ENCODE measurements at places on chromosomes 2 and 18.
A peak's percentile ranks its signal among the peaks of the same experiment; 100 is the strongest.

- peak; percentile 71 for DNase-seq
Measured at GRCh38 chr2:64838817-64839216, 150.4 kb upstream of the SLC1A4 start.

DNA sequence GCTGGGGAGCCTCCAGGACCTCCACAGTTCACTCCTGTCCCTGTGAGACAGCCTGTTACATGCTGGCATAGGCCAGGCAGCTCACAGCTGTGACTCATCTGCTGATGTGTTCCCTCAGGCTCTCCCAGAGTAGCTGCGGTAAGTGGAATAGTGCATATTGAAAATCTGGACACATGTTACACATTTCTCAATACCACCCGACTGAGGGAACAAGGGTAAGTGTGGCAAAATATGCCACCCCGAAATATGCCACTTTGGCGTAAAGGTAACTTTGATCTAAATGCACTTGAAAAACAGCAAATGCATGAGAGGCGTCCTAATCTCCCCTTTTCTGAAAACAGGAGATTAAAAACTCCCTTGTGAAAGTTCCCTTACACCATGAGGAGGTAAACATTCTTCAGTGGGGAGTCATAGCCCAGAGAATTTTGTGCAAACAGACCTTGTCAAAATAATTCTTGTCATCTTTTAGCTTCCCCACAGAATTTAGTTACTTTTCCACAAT is 557.9 kb downstream of the CCDC85A start:
- peak; percentile 89 for DNase-seq

- DNase-seq = no peak
Measured at GRCh38 chr2:23486684-23487075, 101.7 kb downstream of the KLHL29 start.

DNA sequence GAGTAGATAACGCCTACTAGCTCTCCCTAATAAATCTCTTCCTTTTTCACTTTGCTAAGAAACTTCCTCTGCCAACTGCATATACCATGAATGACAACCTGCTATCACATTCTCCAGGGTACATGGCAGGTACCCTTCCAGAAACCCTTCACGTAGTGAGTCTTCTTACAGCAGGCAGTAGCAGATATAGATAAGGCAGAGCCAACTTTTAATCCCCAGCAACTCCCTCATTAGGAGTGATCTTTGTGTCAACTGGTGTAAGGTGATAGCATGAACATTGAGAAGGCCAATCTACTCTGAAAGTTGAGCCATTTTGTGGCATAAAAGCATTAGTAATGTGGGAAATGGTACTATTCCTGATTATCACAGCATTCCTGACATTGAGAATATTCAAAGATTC is 5.7 kb upstream of the STK17B start:
- no peak for DNase-seq

- no peak for DNase-seq
Measured at GRCh38 chr18:46402945-46403344, 254.1 kb downstream of the LOXHD1 start.

DNA sequence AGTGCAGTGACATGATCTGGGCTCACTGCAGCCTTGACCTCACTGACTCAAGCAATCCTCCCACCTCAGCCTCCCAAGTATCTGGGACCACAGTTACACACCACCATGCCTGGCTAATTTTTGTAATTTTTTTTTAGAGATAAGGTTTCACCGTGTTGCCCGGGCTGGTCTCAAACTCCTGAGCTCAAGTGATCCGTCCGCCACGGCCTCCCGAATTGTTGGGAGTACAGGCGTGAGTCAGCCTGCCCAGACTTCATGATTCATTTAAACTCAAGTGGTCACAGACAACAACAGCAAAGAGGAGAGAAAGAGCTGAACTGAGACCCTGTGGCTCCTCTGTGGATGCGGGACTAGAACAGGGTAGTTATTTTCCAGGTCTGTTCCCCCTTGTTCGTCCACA is 83.0 kb downstream of the TSHZ1 start:
- DNase-seq = no peak

DNA sequence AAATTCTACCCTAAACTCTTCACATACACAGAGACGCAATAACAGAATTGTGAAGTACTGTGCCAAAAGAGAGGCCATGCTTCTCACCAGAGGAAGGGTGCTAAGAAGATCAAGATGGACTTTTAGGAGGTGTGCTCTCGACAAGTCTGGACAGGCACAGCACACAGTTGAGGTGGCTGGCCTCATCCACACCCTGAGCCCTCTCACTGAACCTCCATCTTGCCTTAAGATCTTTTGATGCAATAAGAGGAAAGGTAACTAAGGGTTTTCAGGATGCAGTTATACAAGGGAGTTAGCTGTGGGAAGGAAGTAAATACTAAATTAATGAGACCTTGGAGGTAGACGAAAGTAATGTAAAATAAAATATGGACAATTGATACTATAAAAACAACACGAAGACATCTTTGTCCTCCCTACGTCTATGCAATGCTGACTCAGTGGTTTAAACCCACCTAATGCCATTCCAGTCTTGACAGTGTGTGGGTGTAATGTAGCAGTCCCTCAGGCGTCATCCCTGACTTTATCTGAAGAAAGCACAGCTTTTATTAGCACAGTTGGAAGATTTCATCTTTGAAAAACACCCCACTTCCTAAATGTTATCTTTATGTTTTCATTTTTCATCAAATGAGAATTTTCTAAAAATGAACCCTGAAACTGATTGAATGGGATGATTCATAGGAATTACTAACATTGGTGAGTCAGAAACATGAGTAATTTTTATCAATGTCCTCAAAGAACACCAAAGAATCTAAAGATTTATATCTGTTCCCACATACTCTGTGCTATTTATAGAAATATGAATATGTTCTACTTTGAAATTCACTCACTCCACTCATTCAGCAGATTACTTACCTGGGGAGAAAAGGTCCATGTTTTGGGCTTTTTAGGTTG is 34.0 kb upstream of the MALL start:
- DNase-seq = no peak

DNA sequence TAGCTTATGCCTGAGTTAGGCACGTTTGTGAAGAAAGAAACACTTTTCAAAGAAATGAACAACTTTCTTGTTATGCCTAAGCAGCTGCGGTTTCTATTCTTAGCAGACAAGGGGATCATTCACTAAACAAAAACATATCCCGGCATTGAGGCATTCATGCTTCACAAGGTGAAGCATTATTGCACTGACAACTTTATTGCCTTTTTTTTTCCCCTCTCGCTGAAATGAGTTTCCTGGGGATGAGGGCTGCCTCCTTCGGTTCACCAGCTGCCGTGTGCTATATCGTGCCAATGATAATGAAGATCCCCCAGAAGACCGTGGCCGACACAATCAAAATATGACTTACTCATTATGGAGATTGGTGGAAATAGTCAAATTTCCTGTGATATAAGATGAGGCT is 288.2 kb upstream of the ST6GAL2 start:
- no peak for DNase-seq

- DNase-seq = no peak
Measured at GRCh38 chr2:75041226-75041625, 82.8 kb downstream of the POLE4 start.

- no peak for DNase-seq
Measured at GRCh38 chr2:159936471-159936870, 125.9 kb downstream of the PLA2R1 start.

DNA sequence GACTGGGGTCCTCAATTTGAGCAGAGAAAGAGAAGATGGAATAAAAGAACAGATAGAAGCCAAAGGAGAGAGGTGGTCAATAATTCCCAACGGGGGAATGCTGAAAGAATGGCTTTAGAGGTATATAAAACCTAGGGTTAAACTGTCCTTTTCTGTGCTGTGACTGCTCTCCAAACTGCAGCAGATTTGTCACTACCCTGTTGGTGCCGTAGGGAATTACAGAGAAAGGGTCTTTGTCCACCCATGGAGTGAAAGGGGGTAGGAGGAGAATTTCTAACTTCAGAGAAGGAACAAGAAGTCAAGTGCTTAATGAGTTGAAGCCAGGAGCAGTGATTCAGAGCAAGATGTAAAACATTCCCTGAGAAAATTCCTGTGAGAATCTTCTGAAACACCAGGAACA is 486.5 kb downstream of the NUP35 start:
- DNase-seq = no peak

DNA sequence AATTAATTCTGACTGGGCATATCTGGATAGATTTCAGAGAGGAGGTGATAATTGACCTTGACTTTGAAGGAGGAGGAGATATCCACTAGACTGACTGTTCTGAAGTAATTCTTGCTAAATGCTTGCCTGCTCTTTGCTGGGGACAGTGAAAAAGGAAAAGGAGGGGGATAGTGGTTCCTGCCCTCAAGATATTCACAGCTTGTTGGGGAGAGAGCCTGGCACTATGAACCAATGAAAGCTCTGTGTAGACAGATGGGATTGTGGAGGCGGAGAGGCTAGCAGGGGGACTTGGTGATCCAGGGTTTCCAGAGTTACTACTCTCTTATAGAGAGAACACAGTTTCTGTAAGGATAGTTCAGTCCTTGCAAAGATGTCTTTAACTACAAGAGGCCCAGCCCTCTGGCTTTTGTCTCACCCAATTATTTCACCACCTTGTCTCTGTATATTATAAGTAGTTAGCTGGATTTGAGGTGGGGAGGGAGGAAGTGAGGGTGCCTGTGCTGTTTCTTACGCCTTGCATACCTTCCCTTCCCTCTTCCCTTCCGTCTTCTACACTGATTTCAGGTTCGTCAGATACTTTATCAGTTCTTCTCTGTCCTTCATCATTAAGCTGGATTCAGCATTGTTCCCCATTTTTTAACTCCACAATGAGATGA is 190.4 kb downstream of the PRKCE start:
- no peak for DNase-seq

DNA sequence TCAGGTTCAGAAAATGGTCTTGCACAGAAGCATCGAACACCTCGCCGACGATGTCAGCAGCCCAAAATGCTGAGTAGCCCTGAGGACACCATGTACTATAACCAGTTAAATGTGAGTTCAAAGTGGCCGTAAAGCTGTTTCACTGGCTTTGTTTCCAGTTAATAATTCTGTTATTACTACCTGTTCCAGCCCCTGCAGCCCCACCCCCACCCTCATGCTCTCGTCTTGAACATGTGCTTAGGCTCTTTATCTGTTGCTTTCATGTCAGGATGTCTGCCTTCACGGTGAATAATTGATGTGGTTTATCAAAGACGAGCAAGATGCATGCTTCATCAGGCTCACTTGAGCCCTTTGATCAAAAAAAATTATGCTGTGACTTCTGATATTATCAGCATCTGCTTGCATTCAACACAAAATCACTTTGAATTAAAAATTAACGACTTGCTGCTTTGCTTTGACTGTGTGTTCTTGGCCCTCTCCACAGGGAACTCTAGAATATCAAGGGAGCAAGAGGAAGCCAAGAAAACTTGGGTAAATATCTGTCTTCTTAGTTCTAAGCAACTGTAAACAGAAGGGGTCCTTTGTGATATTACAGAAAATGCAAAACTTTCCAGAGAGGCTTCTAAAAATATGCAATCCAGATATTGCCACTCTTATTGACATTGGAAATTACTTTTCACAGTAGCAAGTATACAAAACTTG is 63.4 kb upstream of the SP5 start:
- no peak for DNase-seq

GRCh38 chr18:51137026-51137729 is 60.3 kb downstream of the MEX3C start:
- DNase-seq = no peak

DNA sequence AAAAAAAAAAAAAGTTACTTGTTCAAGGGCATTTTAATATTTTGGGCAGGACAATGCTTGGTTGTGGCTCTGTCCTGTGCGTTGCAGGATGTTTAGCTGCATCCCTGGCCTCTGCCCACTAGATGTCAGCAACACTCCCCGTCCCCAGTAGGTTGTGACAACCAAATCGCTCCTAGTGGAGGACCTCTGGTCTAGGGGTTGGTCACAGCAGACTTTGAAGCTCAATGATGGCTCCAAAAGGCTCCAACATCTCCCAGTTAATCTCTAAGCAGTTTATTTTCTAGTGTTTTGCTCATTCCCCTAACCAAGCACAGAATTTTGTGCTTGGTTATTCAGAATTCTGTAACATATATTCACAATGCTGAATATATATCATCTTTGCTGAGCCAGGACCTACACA is 67.0 kb downstream of the CHRNA1 start:
- DNase-seq = peak; percentile 59

- no peak for DNase-seq
Measured at GRCh38 chr2:153532140-153532539, 53.6 kb upstream of the RPRM start.

- DNase-seq = no peak
Measured at GRCh38 chr18:25560369-25560768, 208.4 kb upstream of the ZNF521 start.

GRCh38 chr2:227267410-227268115 is 57.5 kb upstream of the MFF start:
- no peak for DNase-seq

GRCh38 chr18:25457126-25457525 is 105.2 kb upstream of the ZNF521 start:
- no peak for DNase-seq

- no peak for DNase-seq
Measured at GRCh38 chr18:26495287-26495686, 53.1 kb downstream of the KCTD1 start.

DNA sequence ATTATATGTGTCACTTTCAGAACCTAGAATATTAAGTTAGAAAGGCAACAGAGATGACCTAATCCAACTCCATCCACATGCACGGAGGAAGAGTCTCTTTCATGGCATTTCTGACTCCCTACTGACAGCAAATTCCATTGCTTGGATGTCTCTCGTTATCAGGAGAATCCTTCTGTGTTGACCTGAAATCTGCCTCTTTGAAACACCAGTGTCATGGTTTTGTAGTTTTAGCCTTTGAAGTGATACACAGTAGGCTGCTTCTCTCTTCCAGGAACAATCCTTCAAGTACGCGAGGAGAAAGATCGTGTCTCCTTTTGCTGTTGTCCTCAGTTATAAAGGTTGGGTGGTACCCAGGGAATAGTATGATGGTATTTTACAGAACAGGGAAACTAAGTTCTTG is 201.9 kb upstream of the RASGRP3 start:
- no peak for DNase-seq

- no peak for DNase-seq
Measured at GRCh38 chr2:30689496-30690125, 117.6 kb downstream of the CAPN13 start.

DNA sequence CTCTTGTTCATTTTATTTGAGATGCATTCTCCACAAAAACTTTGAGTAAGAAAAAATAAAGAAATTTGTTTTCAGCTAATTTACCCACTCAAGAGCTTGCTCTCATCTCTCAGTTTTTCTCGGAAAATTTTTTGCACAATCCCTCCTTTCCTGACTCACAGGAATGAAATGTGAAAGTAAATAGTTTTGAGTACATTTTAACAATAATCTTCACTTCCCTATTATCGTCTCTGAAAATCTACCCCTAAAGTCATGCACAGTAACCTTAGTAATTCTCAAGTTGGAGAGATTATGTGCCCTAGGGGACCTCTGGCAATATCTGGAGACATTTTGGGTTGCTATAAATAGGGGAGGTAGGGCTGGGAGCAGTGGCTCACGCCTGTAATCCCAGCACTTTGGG is 2.6 kb downstream of the CYB5A start:
- DNase-seq = no peak

DNA sequence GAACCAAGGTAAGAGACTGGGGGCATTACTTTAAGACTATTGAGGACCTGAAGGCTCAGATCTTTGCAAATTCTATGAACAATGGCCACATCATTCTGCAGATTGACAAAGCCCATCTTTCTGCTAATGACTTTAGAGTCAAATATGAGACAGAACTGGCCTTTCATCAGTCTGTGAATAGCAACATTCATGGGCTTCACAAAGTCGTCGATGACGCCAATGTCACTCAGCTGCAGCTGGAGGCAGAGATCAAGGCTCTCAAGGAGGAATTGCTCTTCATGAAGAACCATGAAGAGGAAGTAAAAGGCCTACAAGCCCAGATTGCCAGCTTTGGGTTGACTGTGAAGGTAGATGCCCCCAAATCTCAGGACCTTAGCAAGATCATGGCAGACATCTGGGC is 43.8 kb upstream of the SLC4A10 start:
- DNase-seq = no peak

All from Panc1 (cell line).